Activated CD8-positive, alpha-beta memory T cell treated with anti-CD3 and anti-CD28 coated beads, Interleukin-2, amount 50 U/mL, for 4 hours (primary cell): ENCODE measurements at places on chromosomes 7 and 10.

DNA sequence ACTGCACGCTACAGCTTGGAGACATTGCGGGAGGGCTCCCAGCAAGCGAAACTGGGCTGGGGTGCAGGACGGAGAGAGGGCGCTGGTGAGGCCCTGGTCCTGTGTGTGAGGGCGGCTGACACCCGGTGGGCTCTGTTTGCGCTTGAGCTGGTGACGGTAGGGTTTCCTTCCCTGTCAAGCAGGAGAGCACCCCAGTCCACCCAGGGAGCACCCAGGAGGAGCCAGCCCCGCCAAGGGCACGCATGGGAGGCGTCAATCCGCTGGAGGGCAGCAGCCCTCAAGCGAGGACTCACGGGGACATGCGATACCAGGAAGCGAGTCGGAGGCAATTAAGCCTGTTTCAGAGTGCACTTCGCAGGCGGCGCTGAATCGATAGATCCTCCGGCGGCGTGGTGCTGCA is 109.4 kb downstream of the MAD1L1 start:
- no peak for DNase-seq

DNA sequence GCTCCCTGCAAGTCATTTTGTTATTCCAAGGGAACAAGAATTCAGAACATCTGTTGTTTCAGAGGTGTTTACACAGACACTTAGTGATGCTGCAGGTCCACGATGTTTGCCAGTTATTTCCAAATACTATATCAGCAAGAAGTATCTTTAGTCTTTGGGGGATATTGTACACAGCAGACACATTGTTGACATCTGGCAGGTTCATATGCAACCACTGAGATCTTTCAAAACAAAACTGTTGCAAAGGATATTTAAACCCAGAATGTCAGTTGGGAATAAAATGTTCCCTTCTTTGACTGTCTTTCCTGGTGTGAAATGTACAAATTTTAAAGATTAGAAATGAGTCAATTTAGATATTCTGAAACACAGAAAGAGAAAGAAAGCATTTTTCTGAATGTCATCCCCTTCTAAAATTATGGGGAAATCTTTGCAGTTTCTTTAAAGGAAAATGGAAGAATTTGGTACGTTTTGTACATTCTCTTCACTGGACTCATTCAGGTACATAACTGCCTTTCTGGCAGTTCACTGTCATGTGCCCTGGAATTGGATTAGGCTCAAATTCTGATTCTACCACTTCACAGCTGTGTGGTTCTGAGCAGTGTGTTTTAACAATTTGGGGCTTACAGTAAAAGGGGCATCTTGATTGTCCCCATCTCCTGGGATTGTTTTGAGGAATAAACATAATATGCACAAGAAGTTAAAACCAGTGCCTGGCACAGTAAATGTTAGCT is 40.3 kb upstream of the CELF2 start:
- DNase-seq = no peak

DNA sequence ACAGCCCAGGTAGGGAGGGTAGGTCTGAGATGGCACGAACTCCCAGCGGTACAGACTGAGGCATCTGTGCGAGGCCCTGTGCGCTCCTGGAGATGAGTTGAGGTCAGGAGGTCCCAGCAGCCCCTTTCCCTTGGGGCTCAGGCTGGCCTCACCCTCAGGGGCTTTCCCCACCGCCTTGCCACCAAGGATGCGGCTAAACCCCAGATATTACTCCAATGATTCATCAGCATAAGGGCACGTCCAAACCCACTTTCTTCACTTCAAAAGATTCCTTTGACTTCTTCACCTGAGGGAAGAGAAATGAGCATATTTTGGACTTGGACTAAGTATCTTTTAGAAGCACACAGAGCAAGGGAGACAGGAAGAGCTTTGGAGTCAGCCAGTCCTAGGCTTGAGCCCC is 20.3 kb downstream of the UROS start:
- DNase-seq = no peak

- DNase-seq = no peak
These were observed 9.1 kb downstream of the TRIM56 start for GRCh38 chr7:101094376-101094775.

- DNase-seq = peak; percentile 27
These were observed 103.6 kb downstream of the LYZL1 start for GRCh38 chr10:29392376-29393021.

- DNase-seq = no peak
These were observed 184.2 kb downstream of the STK31 start for GRCh38 chr7:23893942-23894891.

DNA sequence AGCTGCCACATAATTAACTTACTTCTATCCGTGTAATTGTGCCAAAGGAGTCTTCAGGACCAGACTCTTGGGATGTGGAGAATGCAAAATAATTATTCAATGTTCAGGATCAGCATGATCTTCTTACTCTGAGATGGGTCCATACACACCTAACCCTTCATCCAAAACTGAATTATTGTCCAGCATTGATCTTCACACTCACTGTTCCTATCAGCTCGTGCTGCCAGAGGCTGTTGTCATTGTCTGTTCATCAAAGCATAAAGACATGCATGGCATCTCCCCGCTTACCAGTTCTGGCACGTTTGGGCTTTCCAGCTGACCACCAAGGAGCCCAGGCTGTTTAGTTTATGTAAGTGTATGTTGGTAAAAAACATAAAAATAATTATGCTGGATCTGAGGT is 1090.7 kb downstream of the DNAJB9 start:
- DNase-seq = no peak

GRCh38 chr10:75191821-75192568 is 18.6 kb upstream of the VDAC2 start:
- DNase-seq = no peak

GRCh38 chr7:116785843-116786242 is 76.5 kb upstream of the CAPZA2 start:
- DNase-seq = no peak

GRCh38 chr10:131724169-131724545 is 176.7 kb upstream of the PPP2R2D start:
- no peak for DNase-seq

DNA sequence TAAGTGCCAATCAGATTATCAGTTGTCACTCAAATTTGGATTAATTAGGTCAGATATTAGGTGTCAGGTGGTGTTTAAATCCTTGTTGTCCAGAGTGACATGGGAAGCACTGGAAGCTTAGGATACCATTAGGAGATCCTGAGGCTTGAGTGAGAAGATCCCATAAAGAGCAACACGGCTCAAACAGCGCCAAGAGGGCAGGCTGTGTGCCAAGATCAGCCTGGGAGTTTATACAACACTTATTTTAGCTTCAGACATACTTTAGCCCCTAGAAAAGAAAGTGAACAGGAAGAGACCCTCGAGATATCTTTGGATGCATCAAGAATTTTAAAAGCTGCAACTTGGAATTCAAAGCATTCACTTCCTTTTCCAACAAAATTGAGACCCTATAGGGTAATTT is 14.2 kb upstream of the ACTA2 start:
- no peak for DNase-seq

DNA sequence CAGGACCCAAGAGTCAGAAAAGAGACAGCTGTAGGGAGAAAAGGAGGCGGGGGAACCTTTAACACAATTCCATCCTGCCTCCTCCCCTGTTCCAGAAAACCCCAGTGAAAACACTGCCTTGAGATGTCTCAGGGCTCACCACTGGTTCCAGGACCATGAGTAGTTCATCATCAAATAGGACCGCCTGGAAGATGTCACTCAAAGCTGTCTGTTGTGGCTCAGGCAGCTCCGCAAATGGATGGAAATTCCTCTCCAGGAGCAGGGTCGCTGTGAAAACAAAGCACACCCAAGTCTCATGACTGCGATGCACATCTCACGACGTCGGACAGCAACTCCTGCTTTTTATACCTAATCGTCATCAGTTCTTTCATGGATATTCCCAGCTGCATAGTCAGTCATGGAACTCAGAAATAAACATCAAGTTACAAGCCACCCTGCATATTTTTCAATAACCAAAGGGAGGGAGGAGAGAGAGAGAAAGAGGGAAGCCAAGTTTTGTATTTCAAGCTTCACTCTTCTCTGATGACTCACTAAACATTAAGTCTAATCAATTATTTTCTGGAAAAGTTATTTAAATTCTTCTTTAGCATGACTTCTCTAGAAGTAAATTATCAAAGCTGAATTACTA is 49.2 kb downstream of the GSDME start:
- no peak for DNase-seq

DNA sequence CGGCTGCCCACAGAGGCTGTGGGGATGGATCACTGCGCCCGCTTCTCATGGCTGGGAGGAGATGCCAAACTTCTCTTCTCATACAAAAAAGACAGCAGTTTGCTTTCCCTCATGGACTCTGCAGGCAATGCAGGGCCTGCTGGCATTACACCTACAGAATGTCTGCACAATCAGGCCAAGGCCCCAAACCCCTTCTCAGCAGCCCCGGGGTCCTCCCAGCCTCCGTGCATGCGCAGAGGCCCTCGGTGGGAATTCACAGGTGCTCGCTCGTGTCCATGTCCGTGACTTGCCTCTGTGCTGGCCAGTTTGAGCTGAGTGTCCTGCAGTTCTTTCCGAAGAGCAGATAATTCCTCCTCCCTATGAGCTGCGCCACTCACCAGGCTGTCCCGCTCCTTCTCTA is 63.6 kb downstream of the SPDYE5 start:
- no peak for DNase-seq

- no peak for DNase-seq
These were observed 620 bp upstream of the IMPDH1 start for GRCh38 chr7:128410451-128410753.

DNA sequence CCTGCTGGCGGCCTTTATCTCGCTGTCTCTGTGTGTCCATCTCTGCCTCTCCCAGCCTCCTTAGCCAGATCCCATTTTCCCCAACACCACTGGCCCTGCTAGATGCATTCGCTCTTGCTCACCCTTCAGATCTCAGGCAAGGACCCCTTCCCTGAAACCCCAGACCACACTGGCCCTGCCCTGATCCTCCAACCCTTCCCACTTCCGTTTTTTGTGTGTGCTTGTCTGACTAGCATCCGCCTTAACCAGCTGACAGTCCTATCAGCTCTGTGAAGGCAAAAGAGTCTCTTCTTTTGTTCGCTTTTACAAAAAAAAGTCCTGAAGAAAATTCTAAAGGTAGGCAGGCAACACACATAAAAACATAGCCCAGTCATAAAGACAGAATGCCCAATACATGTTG is 28.7 kb downstream of the CHST15 start:
- DNase-seq = no peak

- no peak for DNase-seq
These were observed 15.4 kb upstream of the VDAC2 start for GRCh38 chr10:75195035-75195763.

- no peak for DNase-seq
These were observed 14.5 kb downstream of the LIMK1 start for GRCh38 chr7:74097937-74098614.

GRCh38 chr10:95785942-95786669 is 30.1 kb downstream of the ENTPD1 start:
- DNase-seq = no peak

- DNase-seq = no peak
These were observed 201.8 kb downstream of the LHFPL3 start for GRCh38 chr7:104530251-104530650.

GRCh38 chr7:46259947-46260346 is 338.9 kb upstream of the IGFBP3 start:
- no peak for DNase-seq

- no peak for DNase-seq
These were observed 278.1 kb upstream of the SP4 start for GRCh38 chr7:21149809-21150208.

DNA sequence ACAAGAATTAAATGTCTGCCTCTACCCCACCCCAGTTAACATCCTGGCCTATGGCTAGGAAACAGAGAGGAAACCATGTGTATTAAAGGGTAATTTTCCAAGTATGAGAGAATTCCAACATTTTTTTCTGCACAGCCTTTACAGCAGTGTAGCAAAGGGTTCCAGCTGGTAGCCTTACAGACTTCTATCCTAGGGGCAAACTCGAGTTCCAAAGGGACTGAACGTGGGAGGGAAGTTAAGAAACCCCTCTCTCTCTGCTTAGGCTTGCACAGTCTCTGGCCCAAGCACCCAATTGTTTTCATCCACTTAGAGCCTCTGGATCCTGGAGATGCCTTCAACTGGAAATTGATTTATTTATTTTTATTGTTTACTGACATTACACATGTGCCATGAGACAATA is 60.3 kb downstream of the SLC16A12 start:
- DNase-seq = no peak

DNA sequence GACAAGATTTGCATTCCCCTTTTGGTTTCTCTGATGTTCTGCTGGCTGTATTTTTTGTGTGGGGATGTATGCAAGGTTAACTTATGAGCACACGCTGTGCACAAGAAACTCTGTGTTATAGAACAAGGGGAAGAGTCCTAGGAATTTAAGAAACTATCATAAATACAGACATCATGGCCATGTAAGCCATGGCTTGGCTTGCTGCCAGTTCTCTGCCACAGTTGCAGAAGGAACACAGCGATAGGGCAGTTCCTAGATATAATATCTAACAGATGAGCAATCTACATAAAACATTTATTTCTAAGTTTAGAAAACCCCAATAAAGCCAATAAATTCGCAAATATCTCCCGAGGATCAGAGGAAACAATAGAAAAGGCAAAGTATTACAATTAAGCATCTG is 153.3 kb downstream of the LRRTM3 start:
- no peak for DNase-seq

DNA sequence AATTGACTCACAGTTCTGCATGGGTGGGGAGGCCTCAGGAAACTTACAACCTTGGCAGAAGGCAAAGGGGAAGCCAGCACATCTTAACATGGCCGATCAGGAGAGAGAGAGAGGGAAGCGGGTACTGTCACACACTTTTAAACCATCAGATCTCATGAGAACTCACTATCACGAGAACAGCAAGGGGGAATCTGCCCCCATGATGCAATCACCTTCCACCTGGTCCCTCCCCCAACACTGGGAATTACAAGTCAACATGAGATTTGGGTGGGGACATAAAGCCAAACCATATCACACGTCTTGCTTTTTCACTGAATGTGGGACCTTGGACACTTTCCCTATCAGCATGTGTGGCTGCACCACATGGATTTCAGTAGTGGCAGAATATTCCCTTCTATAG is 9.0 kb upstream of the AKR1E2 start:
- no peak for DNase-seq

DNA sequence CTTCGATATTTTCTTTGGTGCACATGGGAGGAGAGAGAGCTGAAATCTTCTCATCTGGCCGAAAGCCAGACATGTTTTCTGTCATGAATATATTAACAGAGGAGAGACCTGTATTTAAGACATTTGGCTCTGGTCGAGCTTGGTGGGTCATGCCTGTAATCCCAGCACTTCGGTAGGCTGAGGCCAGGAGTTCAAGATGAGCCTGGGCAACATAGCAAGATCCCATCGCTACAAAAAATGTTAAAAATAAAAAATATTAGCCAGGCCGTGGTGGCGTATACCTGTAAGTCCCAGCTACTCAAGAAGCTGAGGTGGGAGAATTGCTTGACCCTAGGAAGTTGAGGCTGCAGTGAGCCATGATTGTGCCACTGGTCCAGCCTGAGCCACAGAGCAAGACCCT is 21.9 kb upstream of the GATA3 start:
- DNase-seq = no peak

DNA sequence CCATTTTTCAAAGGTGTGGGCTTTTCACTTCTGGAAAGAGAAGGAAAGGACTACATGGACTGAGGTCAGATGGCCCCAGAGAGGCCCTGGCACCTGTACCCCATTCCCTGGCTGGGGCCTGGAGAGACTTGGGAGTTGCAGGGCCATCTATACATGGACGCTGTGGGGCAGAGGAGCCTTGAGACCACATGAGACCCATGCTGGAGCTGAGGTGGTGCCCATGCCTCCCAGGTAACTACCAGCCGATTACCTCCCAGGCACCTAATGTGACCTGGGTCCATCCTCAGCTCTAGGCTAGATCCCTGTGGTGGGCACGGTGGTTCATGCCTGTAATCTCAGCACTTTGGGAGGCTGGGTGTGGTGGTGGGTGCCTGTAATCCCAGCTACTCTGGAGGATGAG is 81.3 kb downstream of the GPR26 start:
- DNase-seq = no peak

- no peak for DNase-seq
These were observed 15.1 kb upstream of the RHOBTB1 start for GRCh38 chr10:60958892-60959601.
